ENCODE measurements at places on chromosomes 1 and 21. TPM values are rescaled to one million over a fixed set of nuclear protein-coding genes. Genes with fewer than 3 reads are reported as not detected.

ARTN gene
- total RNA-seq, result 0.82 TPM

SH2D1B gene
- total RNA-seq, result 0.62 TPM

GJA9 gene
- not detected for total RNA-seq

FMN2 gene
- 3.4 TPM for total RNA-seq

BEST4 gene
- 0.21 TPM for total RNA-seq

ACTL8 gene
- not detected for total RNA-seq

UQCRHL gene
- total RNA-seq, result 1.1 TPM

CAPN8 gene
- 0.62 TPM for total RNA-seq

PRAMEF4 gene
- total RNA-seq, result not detected

ZNF593OS gene
- total RNA-seq, result not detected

CCDC30 gene
- total RNA-seq, result 5.1 TPM

PRAMEF13 gene
- total RNA-seq, result not detected

KRTAP21-2 gene
- total RNA-seq, result not detected

MCOLN3 gene
- total RNA-seq, result 0.62 TPM

CRP gene
- not detected for total RNA-seq

ACOT11 gene
- total RNA-seq, result 18.2 TPM

LIN28A gene
- total RNA-seq, result not detected

KRTAP12-4 gene
- not detected for total RNA-seq

EDN2 gene
- 5.1 TPM for total RNA-seq

STK40 gene
- total RNA-seq, result 18.9 TPM

HFM1 gene
- 3.9 TPM for total RNA-seq

FCGR3A gene
- 3.4 TPM for total RNA-seq

CASZ1 gene
- total RNA-seq, result 20.9 TPM

EIF2D gene
- total RNA-seq, result 36.1 TPM

GOLT1A gene
- total RNA-seq, result not detected

PTPRF gene
- total RNA-seq, result 74.5 TPM

CYP4X1 gene
- 3.0 TPM for total RNA-seq

ALX3 gene
- not detected for total RNA-seq

PGLYRP3 gene
- total RNA-seq, result 2.4 TPM

CDC7 gene
- 11.5 TPM for total RNA-seq

B3GALT2 gene
- 5.7 TPM for total RNA-seq

VSIG8 gene
- not detected for total RNA-seq

DYNLT4 gene
- not detected for total RNA-seq

BCL2L15 gene
- 0.41 TPM for total RNA-seq

CACNA1S gene
- 74.9 TPM for total RNA-seq

PLA2G2F gene
- not detected for total RNA-seq
